ENCODE measurements at places on chromosomes 11 and 22.

DNA sequence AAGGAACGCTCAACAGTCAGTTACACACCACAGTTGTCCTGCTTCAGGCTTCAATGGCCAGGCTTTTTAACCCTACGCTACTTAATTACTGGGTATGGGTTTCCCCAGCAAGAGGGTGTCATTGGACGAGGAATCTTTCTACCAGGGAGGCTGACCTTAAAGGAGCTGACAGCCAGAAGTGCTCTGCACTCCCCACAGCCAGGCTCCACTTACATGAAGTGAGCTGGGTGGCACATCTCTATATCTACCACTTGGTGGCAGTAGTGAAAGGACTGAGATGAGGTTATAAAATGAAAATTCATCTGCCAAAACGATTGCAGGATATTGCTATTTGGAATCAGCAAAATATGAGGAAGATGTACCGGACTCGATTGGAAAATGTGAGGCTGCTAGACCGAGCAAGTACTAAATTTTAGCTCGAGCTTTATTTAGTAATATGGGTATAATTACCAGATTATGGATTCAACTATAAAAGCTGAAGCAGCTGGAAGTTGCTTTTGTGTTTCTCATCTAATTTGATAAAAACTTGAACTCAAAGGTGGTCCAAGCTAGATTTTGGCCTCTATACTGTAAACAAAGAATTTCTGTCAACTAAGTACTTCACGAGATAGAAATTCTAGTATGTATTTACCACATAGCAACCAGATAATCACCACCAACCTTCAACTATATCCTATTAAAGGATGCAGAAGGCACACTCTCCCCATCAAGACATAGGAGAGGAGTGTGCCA lies 53.9 kb upstream of the CEP126 start:
- DNase-seq, result no peak

GRCh38 chr11:96680211-96681018 lies 290.6 kb downstream of the JRKL start:
- DNase-seq, result no peak

GRCh38 chr11:31797190-31798056 lies 13.7 kb downstream of the PAX6 start:
- DNase-seq, result no peak

GRCh38 chr11:72696866-72697700 lies 22.9 kb upstream of the PDE2A start:
- no peak for DNase-seq

DNA sequence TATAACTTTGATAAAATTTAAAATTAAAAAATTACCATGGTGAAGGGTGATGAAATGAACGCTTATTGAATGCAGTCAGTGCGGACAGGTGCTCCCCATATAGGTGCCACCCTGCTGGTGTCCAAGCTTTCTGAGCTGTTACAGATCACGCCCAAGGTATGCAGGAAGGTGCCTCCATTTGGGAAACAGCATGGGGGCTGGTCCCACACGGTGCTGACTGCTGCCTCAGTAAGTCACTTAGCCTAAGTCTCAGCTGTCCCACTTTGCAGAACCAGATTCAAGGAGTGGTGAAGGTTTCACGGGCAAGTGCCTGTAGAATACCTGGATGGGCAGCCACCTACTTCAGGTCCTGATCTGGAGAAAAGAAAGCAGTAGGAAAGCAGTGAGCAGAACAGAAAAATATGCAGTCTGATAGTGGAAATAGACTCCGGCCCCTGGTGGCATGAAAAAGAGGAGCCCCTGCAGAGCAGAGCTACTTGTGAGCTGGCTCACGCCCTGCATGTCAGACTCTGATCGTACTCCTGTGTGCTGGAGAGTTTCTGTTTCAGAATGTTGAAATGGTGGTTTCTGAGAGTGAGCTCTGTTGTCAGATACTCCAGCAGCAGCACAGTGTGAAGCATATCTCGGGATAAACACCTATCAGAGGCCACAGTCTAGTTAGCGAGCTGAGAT lies 33.2 kb downstream of the ADORA2A start:
- DNase-seq, result no peak

DNA sequence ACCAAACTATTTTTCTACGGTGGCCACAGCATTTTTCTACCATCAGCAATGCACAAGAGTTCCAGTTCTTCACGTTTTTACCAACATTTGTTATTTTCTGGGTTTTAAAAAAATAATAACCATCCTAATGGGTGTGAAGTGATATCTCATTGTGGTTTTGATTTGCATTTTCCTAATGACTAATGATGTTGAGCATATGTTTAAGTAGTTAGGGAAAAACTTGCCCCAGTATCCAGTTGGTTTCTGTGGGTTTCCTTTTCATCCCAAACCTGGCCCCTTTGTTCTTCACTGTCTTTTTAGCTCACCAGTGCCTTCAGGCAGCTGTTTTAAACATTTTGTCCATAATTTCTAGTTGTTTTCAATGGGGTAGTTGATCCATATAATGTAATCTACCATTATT lies 14.7 kb upstream of the PTS start:
- no peak for DNase-seq

DNA sequence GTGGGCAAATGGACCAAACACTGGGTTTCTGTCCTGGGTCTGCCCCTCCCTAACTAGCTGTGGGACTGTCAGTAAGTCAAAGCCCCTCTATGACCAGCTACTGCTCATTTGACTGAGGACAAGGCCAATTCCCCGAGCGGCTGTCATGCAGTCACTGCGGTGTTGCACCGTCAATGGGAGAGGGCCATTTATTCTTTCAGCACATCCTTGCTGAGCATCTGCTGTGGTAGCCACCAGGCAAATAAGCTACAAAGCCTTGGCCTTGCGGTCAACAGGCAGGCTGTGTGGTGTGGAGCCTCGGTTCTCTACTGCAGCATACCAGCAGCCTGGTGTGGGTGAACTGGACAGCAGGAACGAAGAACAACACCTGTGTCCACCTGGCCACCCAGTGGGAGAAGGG lies 25.8 kb upstream of the SERPIND1 start:
- DNase-seq, result no peak

GRCh38 chr11:65125197-65126056 lies 3.3 kb downstream of the MRPL49 start:
- DNase-seq, result no peak

- DNase-seq, result no peak
These were observed 6.5 kb downstream of the FZD4 start for GRCh38 chr11:86948733-86949132.

DNA sequence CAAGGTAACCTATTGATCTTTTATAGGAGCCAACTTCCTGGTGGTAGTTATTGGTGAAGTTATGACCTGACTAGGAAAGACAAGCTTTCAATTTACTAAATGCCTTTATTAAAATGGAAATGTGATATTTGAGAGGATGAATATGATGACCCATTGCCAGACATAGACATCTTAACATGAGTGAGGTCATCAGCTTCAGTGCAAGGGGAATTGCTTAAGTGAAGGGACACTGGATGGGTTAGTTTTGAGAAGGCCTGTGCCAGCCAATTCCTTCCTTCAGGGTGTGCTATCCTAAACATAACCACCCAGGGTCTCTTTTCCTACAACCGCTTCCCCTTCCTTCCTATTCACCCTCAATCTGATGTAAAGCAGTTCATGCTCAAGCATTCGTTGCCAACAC lies 21.5 kb downstream of the NAV2 start:
- no peak for DNase-seq

DNA sequence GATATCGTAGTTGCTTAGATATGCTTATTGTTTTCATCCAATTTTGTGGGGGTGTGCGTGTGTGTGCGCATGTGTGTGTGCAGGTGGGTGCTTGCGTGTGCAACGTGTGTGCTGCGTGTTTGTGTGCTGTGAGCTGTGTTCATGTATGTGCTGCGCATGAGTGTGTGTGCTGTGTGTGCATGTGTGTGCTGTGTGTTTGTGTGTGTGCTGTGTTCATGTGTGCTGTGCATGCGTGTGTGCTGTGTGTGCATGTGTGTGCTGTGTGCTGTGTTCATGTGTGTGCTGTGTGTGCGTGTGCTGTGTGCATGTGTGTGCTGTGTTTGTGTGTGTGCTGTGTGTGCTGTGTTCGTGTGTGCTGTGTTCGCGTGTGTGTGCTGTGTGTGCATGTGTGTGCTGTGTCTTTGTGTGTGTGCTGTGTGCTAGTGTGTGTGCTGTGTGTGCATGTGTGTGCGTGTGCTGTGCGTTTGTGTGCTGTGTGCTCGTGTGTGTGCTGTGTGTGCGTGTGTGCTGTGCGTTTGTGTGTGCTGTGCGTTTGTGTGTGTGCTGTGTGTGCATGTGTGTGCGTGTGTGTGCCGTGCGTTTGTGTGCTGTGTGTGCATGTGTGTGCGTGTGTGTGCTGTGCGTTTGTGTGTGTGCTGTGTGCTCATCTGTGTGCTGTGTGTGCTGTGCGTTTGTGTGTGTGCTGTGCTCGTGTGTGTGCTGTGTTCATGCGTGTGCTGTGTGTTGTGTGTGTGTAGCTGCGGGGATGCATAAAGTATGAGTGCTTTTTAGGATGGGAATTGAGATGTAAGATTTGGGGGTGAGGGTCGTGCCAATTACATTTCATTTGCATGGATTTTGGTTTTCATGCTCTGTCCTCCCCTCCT lies 7.6 kb downstream of the IGF2 start:
- no peak for DNase-seq

GRCh38 chr11:130515829-130516553 lies 67.5 kb downstream of the ADAMTS15 start:
- DNase-seq, result no peak

DNA sequence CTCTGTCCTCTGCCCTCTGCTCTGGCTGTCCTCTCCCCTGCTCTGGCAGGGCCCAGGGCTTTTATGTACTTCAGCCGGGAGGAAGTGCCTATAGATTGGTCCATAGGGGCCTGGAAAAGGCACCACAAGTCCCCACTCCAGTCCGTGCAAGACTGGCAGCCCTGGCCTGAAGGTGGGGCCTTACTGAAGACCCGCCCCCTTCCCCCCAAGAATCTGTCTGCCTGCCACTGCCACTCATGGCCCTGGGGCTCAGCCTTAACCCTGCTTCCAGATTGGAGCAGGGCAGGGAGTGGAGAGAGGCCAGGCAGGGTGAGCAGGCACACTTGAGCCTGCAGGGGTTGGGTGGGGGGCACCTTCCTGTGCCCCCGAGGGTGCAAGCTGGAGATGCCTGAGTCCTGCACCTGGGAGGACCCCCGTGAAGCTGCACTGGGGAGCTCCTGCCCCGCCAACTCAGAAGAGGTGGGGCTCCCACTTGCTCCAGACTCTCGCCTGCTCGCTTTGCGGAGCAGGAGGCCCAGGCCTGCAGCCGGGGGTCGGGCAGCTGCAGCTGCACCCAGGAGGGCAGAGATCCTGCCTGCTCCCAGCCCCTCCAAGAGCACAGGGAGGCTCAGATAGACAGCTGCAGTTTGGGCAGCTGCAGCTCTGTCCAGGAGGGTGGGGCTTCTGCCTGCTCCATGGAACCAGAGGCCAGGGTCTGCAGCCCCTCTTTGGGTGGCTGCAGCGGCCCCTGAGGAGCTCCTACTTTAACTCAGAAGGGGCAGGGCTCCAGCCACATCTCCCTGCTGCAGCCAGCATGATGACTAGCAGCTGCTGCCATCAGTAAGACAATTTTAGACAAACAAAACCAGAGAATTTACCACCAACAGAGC lies 51.0 kb upstream of the SC5D start:
- no peak for DNase-seq

- no peak for DNase-seq
These were observed 18.4 kb downstream of the FADS2 start for GRCh38 chr11:61846362-61847020.

DNA sequence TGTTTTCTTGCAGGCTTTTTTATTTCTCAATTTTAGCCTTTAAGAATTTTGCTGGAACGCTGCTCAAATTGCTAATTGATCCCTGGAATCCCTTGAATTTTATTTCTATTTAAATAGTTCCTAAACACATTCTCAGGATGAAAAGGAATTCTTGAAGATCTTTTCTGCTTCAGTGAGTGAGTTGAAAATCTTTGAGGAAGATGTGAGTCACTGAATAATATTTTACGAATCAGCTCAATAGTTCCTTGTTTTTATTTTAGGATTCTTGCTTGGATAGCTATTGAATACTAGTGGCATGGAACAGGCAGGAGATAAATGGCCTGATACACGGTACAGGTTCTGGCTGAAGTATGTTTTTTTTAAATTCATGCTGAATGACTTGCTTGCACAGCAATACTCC lies 194.6 kb upstream of the CCDC90B start:
- DNase-seq, result no peak

DNA sequence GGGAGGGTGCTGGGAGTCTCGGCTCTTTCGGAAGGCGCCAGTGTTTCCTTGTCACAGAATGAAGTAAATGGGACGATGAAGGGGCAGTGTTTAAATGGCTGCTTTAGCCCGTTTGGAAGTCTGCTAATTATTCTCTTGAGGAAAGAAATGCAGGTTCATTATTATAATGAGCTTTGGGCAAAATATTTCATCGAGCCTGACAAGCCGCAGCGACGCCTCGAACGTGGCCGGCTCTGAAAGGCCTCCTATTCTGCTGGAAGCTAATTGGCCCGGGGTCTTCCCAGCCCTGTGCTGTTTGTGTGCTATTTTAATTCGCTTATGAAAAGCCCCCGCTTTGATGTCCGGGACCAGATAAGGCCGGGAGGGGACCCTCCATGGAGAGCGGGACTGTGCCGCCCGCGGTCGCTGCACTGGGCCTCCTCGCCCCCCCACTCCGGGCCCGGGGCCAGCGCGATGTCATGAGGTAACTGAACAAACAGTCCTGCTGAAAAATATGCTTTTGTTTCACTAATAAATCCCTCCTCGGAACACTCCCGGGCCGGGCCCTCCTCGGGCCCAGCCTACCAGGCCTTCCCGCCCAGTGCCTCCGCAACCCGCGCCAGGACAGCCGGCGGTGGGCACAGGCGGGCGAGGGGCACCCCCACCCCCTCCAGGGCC lies 78.4 kb downstream of the CDKN1C start:
- DNase-seq, result no peak
